ENCODE measurements at places on chromosomes 5 and 9.

- DNase-seq: no peak
Observed at GRCh38 chr5:82601861-82602260, 323.7 kb upstream of the RPS23 start.

DNA sequence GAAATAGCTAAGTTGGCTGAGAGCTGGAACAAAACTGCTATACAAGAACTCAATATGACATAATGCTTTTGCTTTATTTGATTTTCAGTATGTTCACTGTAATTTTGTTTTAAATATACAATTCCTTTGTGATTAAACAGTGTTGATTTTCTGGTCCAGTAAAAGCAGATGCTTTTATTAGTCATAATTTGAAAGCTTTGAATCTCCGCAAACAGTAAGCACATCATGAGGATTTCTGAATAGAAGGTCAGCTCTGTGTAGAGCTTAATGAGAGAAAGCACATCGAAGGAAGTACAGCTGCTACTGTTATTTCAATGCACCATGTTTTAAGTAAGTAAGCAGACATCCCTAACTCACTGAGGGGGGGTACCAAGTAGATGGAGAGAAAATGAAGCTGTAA lies 701.3 kb upstream of the ACO1 start:
- no peak for DNase-seq

DNA sequence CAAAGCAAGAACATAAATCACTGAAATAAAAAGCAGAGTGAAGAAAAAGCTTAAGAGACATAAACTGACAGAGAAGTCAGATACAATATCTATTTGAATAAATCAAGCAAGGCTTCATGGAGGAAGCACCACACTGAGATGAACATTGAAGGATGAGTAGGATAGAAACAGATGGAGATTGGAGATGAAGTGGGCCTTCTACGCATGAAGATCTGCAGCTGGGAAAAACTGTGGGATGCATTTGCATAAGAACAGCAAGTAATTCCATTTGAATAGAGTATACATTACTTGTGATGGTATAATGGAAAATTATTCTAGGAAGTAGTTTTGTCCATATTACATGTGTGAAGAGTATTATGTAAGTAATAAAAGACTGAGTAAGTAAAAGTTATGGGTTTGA lies 16.5 kb downstream of the NMUR2 start:
- no peak for DNase-seq

DNA sequence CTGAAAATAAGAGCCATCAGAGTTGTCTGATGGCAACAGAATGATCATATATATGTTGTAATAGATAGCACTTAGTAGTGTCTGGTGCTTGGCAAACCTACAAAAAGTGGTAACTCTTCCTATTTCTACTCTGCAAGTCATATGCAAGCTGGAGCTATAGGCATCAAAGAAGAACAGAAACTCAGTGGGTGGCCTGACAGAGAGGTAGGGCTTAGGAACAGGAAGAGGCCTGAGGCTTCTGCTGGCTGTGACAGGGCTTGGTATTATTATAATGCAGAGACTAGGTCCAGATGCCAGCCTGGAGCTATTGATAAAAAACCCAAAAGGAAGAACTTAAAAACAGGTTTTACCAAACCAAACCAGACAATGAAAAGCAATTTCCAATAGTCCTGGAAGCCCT lies 4.4 kb upstream of the DIAPH1 start:
- DNase-seq: no peak

GRCh38 chr5:22678886-22679285 lies 174.3 kb downstream of the CDH12 start:
- DNase-seq: no peak

- no peak for DNase-seq
Observed at GRCh38 chr5:148436029-148436428, 52.3 kb downstream of the FBXO38 start.

GRCh38 chr9:10148796-10149195 lies 464.0 kb downstream of the PTPRD start:
- DNase-seq: no peak

DNA sequence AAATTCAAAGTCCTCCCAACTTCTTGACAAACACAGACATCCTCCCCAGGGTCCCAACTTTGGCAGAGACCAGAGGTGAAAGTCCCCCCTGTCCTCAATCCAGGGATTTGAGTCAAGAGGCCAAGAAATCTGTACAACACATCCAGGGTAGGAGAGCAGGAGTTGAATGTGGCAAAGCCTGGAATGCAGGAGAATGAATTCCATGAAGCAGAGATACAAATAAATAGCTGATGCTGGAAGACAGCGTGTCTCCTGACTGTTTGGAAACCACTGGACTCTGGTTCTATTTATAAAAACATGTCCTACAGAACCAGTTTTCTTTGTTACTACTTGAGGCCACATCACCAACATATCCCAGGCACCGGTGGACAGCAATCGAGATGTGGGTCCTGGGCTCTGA lies 43.7 kb upstream of the SLIT3 start:
- DNase-seq: no peak

DNA sequence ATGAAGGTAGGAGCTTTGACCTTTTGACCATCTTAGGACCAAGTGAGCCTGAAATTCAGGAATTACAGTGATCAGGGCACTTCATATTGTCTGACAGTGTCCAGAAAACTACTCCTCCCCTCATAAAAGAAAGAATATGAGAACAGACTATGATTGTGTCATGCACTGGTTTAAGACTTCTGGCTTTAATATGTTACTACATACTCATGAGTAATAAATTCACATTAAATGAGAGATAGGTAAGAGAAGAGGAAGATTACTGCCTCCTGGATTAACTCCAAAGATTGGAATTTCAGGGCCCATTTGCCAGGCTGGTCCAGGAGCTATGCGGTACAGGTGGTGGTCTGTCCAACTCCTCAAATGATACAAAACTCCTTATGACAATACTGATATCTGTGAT lies 213.5 kb upstream of the ADRA1B start:
- DNase-seq: no peak

DNA sequence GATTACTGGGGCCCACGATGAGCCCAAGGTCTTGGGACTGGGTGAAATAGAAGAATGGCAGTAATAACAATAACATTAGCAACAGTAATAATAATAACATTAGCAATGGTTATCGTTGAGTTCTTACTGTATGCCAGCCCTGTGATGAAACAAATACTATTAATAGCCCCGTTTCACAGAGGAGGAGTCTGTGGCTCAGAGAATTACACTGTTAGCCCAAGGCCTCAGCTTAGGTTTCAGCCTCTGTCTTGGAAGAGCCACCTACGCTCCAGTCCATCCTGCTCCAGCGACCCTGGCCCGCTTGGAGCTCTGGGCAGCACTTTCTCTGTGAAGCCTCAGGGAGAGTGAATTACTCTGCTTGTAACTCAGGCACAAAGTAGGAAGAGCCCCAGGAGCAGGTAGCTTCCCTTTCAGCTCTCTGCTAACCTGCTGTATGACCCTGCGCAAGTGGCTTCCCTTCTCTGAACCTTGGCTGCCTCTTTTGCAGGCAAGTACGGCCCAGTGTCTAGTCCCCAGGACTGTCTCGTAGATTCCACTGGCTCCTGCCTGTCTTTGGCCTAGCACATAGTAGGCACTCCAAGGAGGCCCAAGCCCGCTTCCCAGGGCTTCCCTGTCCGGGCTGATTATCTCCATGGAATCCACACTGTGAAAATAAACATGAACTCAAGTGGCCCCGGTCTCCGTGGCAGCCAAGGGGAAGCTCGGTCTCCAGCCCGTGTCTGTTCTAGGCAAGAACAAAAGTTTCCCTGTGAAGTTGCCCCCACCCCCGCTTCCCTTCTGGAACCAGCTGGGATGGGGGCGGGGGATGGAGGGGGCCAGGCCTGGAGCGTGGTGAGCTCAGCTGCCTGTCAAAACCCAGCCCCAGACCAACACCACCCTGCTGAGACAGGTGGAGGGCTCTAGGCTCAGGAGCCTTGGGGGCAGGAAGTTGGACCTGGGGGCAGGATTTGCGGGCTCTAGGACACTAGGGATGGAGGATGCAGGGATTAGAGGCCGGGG lies 26.2 kb upstream of the LMX1B start:
- no peak for DNase-seq

DNA sequence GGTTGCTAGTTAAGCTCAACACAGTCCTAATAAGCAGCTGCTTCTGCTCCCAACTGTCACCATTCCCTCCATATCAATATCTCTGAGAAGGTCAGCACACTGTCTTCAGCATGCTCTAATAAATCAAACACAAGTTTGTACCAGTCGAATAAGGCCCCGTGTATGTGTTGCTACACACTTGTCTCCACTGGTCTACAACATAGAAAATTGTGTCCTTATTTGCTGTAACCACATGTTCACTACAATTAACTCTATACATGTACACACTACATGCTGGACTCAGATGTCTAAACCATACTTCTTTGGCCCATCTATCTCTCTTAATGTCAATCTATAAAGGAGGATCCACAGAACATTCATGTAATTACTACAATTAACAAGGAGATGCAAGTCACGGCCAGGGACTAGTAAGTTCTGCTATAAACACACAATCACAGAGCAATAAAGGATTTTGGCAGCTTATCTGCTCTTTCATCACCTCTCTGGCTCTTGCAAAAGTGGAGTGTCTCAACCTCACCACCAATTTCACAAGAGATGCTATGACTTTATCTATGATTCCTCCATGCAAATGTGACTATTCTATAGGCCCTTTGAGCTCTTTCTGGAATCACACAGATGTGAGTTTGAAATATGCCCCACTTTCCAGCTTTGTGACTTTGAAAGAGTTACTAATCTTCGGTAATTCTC lies 143.9 kb downstream of the SEMA5A start:
- no peak for DNase-seq

DNA sequence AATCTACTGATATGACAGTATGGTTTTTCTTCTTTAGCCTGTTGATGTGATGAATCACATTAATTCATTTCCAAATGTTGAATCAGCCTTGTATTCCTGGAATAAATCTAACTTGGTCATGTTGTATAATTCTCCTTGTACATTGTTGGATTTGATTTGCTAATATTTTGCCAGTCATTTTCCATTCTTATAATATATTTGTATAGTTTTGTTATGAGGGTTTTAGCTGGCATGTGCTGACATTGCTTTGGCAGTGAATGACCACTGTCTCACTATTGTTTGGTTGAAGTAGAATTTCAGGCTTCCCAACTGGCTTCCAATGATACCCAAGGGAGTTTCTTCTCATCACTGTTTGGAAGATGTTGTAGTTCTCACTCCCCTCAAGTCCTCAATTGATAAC lies 983.0 kb upstream of the PTPRD start:
- DNase-seq: no peak

GRCh38 chr5:3329427-3329826 lies 266.2 kb upstream of the IRX1 start:
- no peak for DNase-seq

GRCh38 chr9:98135558-98135934 lies 16.5 kb upstream of the TRIM14 start:
- no peak for DNase-seq

GRCh38 chr5:16350816-16351215 lies 114.8 kb downstream of the ZNF622 start:
- no peak for DNase-seq

- no peak for DNase-seq
Observed at GRCh38 chr9:71925834-71926233, 14.4 kb downstream of the C9orf85 start.

- no peak for DNase-seq
Observed at GRCh38 chr5:31536873-31537272, 4.8 kb downstream of the C5orf22 start.

GRCh38 chr5:119083679-119084078 lies 12.8 kb downstream of the DMXL1 start:
- DNase-seq: no peak

- DNase-seq: no peak
Observed at GRCh38 chr5:150577378-150578139, 62.9 kb upstream of the SYNPO start.

DNA sequence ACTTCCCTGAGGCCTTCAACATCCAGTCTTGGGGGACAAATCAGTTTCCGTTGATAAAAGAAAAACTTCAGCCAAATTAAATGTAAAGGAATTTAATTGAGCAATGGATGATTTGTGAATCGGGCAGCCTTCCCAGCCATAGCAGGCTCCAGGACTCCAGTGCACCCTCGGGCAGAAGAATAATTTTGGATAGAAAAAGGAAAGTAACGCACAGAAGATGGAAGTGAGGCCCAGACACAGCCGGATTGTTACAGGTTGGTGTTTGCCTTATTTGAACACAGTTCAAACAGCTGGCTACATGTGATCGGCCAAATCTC lies 19.1 kb downstream of the MRPL36 start:
- DNase-seq: no peak

GRCh38 chr5:141172381-141173204 lies at the start of gene PCDHB7:
Gene PCDHB7 (plus strand): TSS chr5:141172644. CDS start chr5:141172836, 192 bp downstream.
- no peak for DNase-seq

DNA sequence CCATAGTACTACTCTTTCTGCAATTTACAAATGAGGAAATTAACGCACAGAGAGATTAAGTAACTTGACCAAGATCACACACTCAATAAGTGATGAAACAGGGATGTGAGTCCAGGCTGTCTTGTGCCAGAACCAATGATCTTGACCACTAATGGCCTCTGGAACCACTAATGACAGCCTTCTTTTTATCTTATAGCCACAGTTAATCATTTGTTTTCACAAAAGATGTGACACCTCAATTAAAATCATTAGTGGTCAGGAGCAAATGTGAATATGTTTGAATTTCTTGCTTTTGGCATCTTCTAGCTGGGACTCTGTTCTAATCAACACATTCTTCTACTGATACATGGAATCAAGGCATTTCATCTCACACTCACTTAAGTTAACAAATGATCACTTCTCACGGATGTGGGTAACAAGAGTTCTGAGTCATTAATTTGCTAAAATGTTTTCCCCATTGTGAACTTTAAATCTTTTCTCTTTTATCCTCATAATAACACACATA lies 102.7 kb upstream of the CD180 start:
- no peak for DNase-seq

DNA sequence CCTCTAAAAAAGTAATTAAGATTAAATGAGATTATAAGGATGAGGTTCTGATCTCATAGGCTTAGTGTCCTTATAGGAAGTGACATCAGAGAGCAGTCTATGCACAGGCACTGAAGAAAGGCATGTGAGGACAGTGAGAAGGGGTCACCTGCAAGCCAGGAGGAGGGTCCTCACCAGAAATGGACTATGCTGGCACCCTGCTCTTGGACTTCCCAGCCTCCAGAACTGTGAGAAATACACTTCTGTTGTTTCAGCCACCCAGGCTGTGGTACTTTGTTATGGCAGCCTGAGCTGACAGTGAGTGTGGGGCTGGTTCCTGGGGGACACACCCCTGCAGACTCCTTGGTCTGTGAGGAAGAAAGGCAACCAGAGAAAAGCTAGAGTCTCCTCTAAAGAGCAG lies 34.7 kb upstream of the IL6ST start:
- DNase-seq: no peak

DNA sequence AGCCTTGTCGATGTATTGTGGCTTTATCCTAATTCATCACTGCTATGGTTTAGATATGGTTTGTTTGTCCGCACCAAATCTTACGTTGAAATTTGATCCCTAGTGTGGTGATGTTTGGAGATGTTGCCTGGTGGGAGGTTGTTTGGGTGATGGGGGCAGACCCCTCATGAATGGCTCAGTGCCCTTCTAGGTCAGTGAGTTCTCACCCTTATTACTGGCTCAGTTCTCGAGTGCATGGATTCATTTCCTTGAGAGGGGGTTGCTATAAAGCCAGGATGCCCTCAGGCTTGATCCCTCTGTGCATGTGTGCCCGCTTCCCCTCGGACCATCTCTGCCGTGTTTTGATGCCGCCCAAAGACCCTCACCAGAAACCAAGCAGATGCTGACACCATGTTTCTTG lies 114.4 kb downstream of the CHSY3 start:
- DNase-seq: no peak
